C1 segment of cervical spinal cord (tissue), 14 donors: ENCODE measurements at places on chromosomes 3 and 15.

GRCh38 chr3:43185274-43185982 lies 79.5 kb upstream of the POMGNT2 start:
- no peak for DNase-seq

DNA sequence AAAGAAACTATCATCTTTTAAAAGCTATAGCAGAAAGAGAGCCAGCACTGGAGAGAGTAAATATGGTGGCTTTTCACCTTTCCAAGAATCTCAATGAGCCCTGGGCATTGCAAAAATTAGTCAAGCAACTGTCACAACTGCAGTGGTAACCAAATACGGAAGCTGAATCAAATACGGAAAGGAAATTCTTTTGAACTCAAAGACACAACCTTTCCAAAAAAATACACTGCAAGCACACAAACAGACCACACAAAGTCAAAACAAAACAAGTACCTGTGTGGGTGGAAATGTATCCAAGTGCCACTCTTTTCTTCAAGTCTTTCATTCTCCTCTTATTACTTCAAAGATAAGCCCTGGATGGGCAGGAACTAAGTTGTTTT lies 17.6 kb downstream of the VGLL4 start:
- no peak for DNase-seq

- no peak for DNase-seq
Observed at GRCh38 chr3:174186377-174186989, 672.7 kb upstream of the NAALADL2 start.

DNA sequence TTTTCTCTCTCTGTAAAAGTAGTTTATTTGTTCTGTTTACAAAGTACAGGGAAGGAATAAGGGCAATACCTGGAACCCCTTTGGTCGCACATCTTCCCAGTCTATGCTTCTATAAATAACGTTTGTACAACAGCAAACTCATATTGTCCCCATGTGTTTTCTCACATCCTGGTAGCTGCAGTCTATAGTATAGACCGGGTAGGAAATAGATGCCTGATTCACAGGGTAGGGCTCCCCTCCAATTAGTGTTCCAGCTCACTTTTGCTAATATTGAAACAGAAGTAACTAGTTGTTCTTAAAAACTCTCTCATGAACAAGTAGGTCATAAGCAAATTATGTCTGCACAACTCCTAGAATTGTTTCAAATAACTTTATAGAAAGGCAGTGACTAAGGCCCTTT lies 17.7 kb downstream of the ATG7 start:
- DNase-seq, result no peak

GRCh38 chr3:100401674-100402041 lies 319 bp downstream of the LNP1 start:
- DNase-seq, result no peak

DNA sequence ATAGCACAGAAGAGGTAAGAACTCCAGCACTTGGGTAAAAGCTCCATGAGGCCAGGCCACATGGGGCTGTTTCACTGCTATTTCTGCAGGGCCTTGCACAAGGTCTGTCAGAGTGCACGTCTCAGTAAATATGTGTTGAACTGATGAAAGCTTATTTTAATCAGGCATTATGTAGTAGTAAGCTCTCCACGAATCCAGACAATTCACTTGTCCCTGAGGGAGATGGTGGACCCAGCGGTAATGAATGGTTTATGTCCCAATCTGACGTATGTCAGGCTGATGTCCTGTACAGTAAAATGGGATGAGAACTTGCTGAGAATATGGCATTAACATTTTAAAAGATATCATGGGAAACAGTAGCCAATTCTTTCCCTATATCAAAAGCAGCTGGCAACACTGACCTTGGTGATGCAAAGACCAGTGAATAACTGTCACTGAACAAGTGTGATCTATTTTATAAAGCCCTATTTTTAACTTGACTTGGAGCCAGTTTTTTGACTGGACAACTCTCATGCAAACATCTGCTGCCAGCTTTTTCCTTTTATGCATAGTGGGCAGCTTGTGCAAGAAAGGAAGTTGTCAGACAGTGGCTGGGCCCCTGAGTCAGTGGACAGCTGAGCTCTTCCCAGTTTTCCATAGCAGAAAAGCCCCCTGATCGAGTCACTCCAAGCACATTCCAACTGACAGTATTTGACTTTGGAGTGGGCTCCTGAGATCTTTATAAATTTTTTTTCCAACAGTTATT lies 519.8 kb upstream of the MDFIC2 start:
- no peak for DNase-seq

DNA sequence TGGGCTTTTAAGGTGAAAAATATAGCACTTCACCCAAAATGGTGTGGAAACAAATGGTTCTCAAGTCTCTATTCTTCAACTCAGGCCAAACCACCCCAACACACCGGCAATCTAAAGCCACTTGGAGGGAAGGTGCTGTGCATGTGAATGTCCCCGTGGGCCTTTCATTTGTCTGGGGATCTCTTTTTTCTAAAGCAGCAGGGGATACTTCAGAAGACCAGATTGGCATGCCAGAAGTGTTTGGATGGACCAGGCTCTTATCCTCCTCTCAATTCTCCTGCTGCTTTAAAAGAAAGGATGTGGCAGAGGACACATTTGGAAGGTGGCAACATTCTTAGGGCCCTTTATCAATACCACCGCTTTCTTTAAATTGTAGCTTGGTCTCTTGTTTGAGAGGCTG lies 193.1 kb downstream of the MEIS2 start:
- DNase-seq, result no peak

GRCh38 chr3:176352716-176353334 lies 844.5 kb downstream of the TBL1XR1 start:
- DNase-seq, result no peak
